ENCODE measurements at places on chromosomes 3 and 15.

- no peak for DNase-seq
Measured at GRCh38 chr15:89749951-89750559, 994 bp downstream of the MESP1 start.

GRCh38 chr3:116785226-116785625, 75.6 kb downstream of the TUSC7 start:
- DNase-seq: no peak

- no peak for DNase-seq
Measured at GRCh38 chr15:99296386-99296785, 45.1 kb downstream of the LRRC28 start.

- DNase-seq: no peak
Measured at GRCh38 chr3:17473761-17474160, 268.7 kb downstream of the TBC1D5 start.

- DNase-seq: no peak
Measured at GRCh38 chr3:194996746-194997145, 274.2 kb downstream of the XXYLT1 start.

DNA sequence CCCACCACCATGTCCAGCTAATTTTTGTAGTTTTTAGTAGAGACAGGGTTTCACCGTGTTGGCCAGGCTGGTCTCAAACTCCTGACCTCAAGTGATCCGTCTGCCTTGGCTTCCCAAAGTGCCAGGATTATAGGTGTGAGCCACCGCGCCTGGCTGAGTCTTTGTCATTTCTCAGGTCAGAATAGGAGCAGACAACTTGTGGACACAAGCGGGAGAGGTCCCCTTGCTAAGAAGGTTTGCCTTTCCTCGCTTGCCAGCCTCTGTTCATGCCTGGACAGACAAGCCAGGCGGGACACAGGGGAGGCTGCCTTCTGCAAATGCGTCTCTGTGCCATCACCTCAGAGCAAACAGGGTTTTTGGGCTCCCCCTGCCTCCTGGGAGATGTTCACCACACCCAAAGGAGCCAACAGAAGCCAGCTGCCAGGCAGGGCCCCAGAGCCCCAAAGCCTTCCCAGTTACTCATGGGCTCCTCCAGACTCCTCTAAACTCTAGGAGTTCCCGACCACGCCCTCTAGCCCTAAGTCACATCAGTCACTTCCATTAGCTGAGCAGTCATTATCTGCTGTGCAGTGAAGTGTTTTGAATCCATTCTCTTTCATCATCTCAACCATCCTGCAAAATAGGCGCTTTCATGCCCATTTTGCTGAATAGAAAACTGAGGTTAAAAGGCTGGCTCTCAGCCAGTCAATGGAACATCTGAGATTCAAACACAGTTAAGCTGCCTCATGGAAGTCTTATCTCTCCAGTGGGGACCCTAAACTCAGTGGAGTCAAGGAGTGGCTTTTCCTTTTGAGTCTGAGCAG, 245.0 kb downstream of the UACA start:
- no peak for DNase-seq

GRCh38 chr15:41561777-41562145, 2.7 kb downstream of the TYRO3 start:
- no peak for DNase-seq

DNA sequence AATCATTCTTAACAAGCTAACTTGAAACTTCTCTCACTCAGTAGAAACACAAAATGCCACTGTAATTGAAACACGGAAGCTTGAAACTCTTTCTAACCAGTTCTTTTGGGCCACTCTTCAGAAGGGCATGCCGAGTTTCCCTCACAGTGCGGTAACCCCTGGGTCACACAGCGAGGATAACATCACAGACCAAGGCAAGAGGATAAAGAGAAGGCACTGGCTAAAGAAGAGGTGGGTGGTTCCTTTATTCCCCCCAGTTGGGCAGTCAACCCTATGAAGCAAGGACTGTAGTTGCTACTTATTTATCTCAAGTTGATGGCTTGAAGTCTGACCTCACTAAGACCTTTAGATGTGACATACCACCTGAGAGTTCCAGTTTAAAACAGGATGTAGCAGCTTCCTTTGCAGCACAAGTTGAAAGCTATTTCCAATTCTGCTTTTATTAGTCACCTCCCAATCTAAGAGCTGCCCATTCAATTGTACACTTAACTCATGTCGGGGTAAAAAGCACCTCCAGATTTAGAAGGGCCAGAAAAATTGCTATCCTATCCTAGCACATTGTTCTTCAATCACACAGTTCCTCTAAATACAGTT, 272.4 kb downstream of the TIGIT start:
- DNase-seq: no peak

DNA sequence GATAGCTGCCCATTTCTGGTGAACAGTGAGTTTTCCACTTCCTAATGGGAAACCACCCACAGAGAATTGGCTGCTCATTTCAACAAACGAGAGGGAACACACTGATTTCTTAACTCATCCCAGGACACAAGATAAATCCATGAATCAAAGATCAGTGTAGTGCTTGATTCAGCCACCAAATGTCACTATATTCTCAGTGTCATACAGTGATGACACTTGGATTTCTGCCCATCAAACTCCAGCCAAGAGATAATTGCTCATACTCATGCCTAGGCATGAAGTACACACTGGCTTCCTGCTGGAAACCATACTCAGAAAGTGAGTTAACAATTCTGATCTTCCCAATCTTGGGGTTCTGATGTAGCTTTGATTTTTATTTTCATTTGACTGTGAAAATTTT, 35.4 kb upstream of the GRM7 start:
- DNase-seq: no peak

- no peak for DNase-seq
Measured at GRCh38 chr3:67016522-67017080, 18.5 kb downstream of the KBTBD8 start.

Data from stimulated activated CD8-positive, alpha-beta memory T cell treated with anti-CD3 and anti-CD28 coated beads, Interleukin-12 subunit alpha, Interleukin-12 subunit beta, amount 100 ng/mL, for 4 hours (primary cell).